Globus pallidus (tissue), 1 donor: ENCODE measurements at places on chromosomes 7 and 10.

- no peak for DNase-seq
Measured at GRCh38 chr7:157900011-157900410, 563.2 kb downstream of the DNAJB6 start.

DNA sequence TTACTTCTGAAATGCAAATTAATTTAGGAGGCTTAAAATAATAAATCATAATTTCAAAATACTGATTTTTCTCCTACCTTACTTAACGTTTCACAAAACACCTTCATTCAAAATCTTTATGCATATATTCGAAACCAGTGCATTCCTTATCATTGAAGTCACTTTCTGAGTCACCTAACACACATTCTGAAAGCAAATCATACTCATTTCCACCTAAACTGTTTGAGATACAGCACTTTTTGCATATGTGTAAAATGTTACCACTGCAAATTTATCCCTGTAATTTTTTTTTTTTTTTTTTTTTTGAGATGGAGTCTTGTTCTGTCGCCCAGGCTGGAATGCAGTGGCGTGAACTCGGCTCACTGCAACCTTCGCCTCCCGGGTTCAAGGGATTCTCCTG lies 15.7 kb downstream of the PPP3CB start:
- DNase-seq: no peak

GRCh38 chr7:26912338-26912737 lies 47.9 kb upstream of the SKAP2 start:
- DNase-seq: no peak

GRCh38 chr7:67377939-67378862 lies 381.6 kb downstream of the TYW1 start:
- peak; percentile 65 for DNase-seq

GRCh38 chr7:107392830-107393229 lies 77.0 kb upstream of the GPR22 start:
- no peak for DNase-seq

DNA sequence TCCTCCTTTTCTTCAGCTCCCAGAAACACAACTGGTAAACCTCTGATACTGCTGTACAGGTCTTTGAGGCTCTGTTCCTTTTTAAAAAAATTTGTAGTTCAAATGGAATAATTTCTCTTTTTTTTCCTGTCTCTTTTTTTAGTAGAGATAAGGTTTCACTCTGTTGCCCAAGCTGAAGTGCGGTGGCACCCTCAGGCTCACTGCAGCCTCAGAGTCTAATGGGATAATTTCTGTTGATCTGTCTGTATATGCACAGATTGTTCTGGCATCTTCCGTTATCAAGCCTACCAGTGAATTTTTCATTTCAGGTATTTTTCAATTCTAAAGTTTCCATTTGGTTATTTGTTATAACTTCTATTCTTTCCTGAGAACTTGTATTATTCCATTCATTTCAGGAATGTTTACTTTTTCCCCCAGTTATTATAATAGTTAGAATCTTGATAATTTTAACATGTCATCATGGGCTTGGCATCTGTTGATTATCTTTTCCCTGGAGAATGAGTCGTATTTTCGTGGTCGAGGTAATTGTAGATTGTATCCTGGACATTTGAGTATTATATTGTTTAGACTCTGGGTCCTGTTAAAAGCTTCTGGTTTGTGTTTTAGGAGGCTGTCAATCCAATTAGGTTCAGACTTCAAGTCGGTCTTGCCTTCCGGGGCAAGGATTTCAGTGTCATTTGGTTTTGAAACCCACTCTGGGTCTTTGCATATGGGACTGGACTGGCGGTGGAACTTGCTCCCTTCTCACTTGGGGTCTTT lies 24.5 kb downstream of the CRCP start:
- DNase-seq: no peak

GRCh38 chr10:86681047-86681446 lies 12.7 kb downstream of the LDB3 start:
- DNase-seq: peak; percentile 63

DNA sequence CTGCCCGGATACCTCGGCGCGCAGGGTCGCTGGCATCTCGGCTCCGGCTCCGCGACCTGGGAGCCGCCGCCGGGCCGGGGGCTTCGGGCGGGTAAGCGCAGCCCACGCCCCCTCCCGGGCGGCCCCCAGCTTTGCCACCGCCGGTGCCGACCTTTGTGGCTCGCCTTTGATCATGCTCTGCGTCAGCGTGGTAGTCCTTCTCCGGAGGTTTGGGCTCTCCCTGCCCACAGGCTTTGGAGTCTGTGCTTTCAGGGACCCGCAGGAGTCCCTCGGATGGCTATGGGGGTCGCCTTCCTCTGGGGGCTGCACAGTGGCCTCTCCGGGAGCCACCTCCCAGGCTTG lies 7.3 kb downstream of the ATP6V1F start:
- no peak for DNase-seq

- DNase-seq: no peak
Measured at GRCh38 chr10:124318811-124319210, 99.9 kb downstream of the OAT start.

DNA sequence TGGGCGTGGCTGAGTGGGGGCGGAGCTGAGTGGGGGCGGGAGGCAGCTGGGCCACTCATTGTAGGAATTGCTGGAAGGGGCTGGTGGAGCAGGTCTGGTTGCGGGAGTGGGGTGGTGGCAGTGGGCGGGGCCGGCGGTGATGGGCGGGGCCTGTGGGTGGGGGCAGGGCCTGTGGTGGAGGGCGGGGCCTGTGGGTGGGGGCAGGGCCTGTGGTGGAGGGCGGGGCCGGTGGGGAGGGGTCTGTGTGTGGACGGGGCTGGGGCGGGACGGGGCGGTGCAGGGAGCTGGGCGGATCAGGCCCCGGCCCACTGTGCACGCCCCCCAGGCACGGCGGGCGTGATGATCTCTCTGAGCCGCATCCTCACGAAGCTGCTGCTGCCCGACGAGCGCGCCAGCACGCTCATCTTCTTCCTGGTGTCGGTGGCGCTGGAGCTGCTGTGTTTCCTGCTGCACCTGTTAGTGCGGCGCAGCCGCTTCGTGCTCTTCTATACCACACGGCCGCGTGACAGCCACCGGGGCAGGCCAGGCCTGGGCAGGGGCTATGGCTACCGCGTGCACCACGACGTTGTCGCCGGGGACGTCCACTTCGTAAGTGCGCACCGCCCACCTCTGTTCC lies 14.0 kb downstream of the SLC29A4 start:
- no peak for DNase-seq

DNA sequence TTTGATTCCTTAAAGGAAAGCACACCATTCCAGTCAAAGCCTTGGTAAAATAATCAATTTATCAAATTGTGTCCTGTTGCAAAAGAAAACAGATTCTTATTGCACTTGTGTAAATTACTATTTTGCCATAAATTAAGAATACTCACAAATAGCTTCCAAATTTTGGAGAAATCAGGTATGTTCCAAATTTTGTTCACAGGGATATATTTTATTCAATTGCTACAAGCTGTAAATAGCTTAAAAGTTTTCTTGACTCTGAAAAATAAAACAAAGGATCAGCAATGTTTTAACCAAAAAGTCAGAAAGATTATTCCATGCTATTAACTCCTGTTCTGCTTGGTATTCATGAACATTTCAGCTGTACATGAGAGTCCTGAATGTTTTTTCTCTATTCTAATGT lies 47.4 kb upstream of the CHST3 start:
- DNase-seq: no peak

GRCh38 chr7:3011211-3011852 lies 32.3 kb downstream of the CARD11 start:
- no peak for DNase-seq

- DNase-seq: no peak
Measured at GRCh38 chr10:77416311-77417135, 221.1 kb downstream of the KCNMA1 start.

GRCh38 chr10:112562809-112563663 lies 116.0 kb downstream of the VTI1A start:
- peak; percentile 15 for DNase-seq

GRCh38 chr7:6179620-6180343 lies 92.6 kb downstream of the CYTH3 start:
- no peak for DNase-seq

DNA sequence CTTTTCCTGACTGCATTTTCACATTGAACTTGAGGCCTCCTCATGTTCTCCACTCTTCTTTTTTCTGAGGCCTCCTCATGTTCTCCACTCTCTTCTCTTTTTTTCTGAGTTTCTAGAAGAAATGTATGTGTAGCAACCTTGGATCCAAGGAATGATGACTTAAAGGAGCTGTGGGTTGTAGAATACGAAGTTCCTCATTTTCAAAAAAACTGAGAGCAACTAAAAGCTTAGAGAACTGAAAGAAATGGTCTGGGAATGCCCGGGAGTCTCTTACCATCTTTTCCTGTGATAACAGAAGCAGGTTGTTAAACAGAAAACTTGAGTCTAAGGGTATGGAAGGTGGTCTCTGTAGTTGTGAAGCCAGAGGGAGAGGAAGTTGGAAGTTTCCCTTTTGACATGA lies 32.8 kb downstream of the MRPS33 start:
- DNase-seq: no peak
